ENCODE measurements at places on chromosomes 6 and 20.

- DNase-seq, result no peak
Measured at GRCh38 chr6:157885876-157886275, 62.8 kb downstream of the SNX9 start.

GRCh38 chr6:112199001-112199403, 55.4 kb downstream of the LAMA4 start:
- DNase-seq, result no peak

GRCh38 chr6:56694002-56694401, 51.3 kb upstream of the DST start:
- DNase-seq, result no peak

GRCh38 chr6:39617026-39617425, 108.2 kb downstream of the KIF6 start:
- DNase-seq, result no peak

DNA sequence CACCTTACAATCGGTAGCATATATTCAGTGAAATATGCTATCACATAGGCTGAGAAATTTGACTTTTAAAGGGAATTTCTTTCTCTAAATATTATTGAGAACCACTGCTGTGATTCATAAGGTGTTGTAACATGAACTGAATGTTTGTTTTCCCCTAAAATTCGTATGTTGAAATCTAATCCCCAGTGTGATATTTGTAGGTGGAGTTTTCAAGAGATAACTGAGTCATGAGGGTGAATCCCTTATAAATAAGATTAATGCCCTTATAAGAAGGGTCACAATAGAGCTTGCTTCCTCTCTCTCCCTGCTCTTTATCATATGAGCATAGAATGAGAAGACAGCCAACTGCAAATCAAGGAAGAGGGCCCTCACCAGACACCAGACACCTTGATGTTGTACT, 64.8 kb downstream of the LMBRD1 start:
- DNase-seq, result no peak

DNA sequence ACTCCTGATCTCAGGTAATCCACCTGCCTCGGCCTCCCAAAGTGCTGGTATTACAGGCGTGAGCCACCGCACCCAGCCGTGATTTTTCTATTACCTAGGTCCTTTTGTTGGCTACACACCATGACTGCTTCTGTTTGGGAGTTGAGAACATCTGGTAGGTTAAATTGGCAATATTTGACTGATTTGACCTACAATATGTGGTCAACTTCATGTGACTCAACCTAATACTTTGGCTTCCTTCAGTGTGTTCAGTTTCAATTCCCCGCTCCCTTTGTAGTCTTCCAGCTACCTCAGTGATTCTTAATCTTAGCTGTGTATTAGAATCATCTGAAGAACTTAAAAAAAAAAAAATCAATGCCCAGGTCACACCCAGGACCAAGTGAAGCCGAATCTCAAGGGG, 47.4 kb downstream of the MYB start:
- DNase-seq, result no peak

DNA sequence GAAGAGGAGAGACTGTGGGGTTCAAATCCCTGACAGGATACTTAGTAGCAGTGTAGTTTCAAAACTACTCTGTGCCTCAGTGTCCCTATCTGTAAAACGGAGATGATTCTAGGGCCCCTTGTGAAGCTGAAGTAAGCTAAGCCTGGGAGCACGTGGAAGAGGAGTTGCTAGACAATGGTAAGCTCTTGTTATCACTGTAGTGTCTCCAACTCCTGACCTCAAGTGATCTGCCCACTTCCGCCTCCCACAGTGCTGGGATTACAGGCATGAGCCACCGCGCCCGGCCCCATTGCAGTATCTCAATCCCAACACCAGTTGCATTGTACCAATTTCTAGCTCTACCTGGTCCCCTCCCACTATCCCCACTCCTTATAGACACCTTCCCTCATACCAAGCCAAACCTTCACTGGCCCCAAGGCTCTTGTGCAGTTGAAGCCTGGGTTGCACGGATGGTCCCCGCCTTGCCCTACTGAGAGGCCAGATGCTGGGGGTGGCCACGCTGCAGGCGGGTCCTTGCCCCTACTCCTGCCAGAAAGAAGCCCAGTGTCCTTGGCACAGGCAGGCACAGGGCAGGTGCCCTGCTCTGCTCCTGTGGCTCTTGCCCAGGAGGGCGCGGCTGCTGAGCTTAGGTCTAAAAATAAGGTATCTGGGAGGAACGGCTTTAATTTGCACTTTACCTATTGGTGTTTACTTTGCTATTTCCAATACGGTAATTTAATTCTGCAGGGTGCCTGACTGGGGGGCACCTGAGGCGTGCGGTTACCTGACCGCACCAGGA, 118.1 kb downstream of the VEGFA start:
- no peak for DNase-seq

DNA sequence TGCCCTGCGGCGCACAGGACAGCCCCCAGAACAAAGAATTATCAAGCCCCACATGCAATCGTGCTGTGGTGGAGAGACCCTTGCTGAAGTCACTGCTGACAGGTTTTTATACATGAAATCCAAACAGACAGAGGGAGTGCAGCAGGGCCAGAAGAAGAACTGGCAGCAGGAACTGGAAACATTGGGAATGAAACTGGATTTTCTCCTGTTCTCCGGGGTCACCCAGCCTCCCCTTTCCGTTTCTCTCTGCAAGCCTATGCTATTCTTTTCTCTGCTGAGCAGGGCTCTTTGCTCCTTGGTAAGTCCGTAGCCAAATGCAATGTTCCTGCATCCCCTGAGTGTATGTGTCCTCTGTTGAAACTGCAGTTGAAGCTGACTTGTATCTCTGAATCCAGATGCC, 63.5 kb upstream of the QKI start:
- DNase-seq, result no peak

- no peak for DNase-seq
Measured at GRCh38 chr6:53827531-53827930, 32.7 kb downstream of the LRRC1 start.

GRCh38 chr6:11605507-11605905, 68.0 kb downstream of the TMEM170B start:
- no peak for DNase-seq

- no peak for DNase-seq
Measured at GRCh38 chr6:108671790-108672189, 111.1 kb downstream of the FOXO3 start.

GRCh38 chr6:81172056-81172740, 580.3 kb downstream of the TENT5A start:
- DNase-seq, result no peak

DNA sequence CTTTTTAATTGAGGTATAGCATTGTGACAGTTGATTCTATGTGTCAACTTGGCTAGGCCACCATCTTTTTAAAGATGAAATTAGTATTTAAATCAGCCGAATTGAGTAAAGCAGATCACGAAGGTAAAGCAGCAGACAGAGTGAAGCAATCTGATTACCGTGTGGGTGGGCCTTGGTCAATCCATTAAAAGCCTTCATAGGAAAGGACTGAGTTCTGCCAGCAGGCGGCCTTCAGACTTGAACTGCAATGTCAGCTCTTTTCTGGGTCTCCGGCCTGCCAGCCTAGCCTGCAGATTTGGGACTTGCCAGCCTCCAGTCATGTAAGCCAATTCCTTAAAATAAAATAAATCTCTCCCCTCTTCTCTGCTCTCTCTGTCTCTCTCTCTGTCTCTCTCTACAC, 22.4 kb upstream of the TGM2 start:
- no peak for DNase-seq
